ENCODE measurements at places on chromosomes 3 and 15.

DNA sequence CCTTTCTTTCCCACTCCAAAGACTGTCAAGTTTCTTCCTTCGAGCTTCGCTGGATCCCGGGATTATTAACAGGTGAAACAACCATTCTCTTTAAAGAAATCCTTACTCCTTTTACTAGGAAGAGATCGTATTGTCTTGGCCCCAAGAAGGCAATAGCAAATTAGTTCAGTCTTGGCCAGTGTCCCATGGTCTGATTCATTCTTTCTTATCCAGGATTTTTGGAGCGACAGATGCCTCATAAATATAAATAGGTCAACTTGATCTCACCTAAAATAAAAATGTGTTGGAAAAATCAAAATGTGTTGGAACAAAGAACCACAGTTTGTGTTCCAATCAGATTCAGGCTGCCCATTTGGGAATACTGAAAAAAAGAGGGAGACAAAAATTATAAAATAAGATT is 140.1 kb upstream of the TMEM108 start:
- DNase-seq, result no peak

DNA sequence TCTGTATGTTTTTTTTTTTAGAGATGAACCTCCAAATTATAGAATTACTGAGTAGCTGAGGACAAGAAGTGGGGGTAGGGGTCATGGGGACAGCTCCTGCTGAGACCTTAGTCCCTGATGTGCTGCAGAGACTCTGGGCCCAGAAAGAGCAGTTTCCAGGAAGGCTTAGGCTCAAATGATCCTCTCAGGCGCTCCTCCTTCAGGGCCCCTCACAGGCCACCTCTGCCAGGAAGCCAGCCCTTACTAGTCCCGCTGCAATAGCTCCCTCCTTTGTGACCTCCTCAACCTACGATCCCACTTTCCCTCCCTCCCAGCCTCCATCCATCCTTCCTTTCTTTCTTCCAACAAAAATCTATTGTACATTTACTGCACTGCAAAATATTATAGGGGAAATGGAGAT is 24.6 kb downstream of the SLC28A1 start:
- no peak for DNase-seq

- no peak for DNase-seq
Observed at GRCh38 chr3:98884675-98885371, 16.7 kb downstream of the DCBLD2 start.

DNA sequence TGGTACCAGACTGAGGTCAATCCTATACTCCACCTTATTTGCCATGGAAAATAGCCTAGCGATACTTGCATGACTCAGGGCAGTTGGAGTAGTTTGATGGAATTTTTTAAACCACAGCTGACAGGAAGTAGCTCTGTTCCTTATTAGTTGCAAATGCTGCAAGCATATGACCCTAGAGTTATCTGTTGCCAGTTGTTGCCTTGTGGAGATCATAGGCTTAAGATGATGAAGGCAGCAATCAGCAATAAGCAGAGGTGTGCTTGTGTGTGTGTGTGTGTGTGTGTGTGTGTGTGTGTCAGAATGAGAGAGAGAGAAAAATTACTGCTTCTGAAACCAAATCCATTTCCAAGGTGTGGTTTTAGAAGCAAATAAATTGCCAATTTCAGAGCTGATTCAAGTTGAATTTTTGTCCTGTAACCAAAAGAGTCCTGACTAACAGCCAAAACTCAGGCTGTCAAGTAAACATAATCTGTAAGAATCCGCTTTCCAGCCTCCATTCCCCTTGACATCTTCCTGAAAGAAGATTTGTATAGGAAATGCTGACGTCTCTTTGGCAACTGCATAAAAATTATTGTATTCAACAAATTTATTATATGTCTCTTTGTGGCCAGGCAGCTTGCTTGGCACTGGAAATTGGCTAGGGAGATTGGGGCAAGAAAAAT is 141.2 kb downstream of the SERPINI1 start:
- DNase-seq, result peak; percentile 92

DNA sequence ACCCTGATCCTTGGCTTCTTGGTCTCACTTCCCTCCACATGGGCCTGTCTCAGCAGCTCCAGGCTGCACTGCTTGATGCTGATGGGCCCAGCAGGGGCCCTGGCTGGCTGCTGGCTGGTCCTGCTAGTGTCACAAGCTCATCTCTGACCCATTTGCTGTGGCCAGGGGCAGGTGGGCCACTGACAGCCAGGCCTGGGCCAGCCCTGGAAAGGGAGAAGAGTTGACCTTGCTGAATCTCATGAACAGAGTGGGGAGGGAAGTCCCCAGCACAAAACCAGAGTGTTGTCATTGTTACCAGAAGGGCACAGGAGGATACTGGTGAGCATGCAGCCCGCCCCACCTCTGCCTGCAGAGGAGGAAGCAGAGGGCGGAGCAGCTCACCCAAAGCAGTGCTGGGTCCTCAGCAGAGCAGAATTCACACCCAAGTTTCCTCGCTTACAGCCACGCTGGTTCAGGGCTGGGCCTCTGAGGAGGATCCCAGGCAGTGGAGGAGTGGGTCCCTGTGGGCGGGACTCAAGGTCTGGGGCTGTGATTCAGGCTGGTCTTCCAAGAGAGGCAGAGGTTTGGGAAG is 7.6 kb upstream of the KLF15 start:
- DNase-seq, result no peak

GRCh38 chr3:74345701-74346100 is 268.8 kb downstream of the CNTN3 start:
- DNase-seq, result no peak

DNA sequence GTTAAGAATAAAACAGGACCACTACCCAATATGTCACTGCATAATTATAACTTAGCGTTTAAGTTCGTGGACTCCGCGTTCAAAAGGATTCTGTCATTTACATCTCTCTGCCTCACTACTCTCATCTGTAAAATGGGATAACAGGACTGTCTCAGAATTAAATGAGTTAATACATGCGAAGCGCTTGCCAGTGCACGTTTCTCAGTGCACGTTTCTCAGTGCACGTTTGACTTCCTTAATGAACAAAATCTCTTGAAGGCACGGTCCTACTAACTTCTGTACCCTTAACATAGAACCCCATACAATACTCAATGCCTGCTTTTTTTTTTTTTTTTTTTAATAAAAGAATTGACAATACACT is 499 bp downstream of the RABL3 start:
- no peak for DNase-seq

GRCh38 chr3:56124546-56124945 is 343.7 kb downstream of the ERC2 start:
- no peak for DNase-seq

DNA sequence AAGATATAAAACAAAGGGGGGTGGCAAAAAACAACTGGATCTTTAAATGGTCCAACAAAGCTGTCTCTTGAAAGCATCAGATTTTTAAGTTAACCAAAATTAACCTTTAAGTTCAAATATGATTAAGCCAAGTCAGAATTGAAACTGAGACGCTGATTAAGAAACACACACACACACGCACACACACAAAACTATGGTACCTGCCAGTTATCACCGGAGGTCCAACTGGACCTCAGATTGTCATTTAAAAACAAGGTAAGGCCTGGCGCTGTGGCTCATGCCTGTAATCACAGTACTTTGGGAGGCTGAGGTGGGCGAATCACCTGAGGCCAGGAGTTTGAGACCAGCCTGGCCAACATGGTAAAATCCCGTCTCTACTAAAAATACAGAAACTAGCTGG is 10.4 kb downstream of the ARF4 start:
- no peak for DNase-seq

DNA sequence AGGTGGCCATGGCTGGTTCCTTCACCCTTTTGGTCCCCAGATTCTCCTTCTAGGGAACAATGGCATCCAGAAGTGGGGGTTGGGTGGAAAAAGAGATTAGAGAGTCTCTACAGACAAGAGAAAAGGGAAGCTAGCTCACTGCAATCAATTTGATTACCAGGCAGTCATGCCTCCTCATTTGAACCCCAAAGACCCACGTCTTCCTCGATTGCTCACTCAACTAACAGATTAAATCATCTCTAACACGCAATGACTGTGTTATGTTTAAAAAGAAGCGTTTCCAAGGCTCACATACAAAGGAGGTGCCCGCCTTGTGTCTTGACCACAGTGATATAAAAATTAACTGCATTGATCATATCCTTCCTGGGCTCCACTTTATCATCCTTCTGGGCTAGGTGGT is 57.6 kb downstream of the BHLHE40 start:
- DNase-seq, result no peak

Measured in retinal pigment epithelial cell (primary cell).